ENCODE measurements at places on chromosomes 2 and 18.

DNA sequence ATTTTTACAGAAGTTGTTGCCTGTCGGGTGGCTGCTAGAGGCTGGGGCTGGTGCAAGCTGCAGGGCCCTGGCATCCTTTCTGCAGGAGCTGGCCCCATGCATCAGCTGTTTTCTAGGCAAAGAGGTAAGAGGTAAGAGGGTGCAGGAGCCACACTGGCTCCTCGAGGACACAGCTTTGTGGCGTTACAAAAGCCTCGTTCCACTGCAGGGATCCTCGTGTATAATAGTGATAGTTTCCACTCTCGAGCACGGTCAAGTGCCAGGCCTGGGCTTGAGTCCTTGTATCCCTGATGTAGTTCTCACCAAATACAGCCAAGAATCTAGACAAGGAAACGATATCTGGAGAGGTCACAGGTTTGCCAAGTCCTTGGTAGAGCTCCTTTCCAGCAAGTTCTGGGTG lies 33.2 kb upstream of the FHOD3 start:
- no peak for DNase-seq

DNA sequence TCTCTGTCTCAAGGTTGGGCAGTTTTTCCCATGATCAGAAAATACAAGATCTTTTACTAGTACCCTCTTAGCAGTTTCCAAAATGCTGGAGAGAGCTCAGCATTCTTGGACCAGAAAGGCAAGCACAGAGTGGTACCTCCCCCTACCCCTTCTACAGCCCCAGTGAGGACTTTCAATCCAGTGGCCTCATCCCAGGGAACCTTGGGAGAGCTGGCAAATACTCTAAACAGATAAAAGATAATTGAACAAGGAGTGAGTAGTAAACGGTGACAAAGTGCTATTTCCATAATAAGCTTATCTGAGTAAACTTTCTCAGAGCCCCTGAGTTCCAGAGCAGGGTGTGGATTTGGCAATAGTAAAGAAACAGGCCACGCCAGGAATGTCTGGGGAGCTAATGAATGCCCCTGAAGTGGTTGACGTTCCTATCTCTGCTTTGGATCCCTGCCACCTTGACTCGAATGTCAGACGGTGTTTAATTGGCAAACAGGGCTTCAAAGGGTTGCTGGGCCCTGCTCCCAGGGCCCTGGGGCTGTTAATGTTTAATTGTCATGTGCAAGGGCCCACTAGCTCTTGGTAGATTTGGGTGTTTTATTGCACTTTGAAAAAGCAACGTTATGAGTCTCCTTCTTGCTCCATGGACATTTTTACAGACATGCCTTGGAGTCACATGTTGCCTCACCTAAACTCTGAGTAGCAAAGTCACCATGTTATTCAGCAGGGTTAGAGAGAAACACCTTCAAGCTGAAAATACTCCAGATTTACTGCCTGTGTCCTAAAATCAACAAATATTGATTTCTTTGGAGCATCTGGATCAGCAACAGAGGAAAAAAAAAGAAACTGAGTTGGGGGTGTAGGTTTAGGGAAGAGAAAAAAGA lies 239.9 kb downstream of the CYRIA start:
- DNase-seq, result no peak

DNA sequence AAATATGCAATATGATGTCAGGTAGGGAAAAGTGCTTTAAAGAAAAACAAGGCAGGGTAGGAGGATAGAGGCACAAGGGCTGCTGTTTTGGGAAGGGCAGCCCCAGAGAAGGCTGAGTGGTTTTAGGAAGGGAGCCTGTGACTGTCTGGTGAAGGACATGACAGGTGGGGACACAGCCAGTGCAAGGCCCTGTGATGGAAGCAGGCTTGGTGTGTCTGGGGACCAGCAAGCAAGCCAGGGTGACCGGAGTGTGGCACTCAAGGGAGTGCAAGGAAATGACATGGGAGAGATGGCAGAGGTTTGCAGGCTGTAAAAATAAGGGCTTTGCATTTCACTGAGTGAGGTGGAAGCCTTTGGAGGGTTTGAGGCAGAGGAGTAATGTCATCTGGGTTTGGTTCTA lies 62.0 kb downstream of the LTBP1 start:
- no peak for DNase-seq

DNA sequence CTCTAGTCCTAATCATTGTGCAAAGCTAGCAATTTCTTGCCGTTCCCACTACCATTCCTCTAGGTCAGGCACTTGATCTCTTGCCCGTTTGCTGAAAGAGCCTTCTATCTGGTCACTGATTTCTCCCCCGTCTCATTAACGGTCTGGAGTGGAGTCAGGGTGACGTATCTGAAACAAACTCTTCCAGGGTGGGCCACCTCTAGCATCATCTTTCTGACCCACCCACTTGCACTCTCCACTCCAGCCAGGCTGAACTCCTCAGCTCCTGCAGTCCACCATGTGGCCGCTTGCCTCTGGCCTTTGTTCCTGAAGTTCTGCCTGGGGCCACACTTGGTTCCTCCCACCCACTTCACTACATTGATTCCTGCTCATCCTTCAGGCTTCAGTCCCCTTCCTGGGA lies 13.3 kb downstream of the BCL2 start:
- no peak for DNase-seq
